Left renal cortex interstitium (tissue), 4 donors: ENCODE measurements at places on chromosomes 1 and 21.

GRCh38 chr1:117616356-117616755 is 10.5 kb downstream of the TENT5C start:
- DNase-seq: no peak

- no peak for DNase-seq
These were observed 19.9 kb upstream of the LDLRAP1 start for GRCh38 chr1:25523542-25523941.

- DNase-seq: no peak
These were observed 135.1 kb downstream of the ACTL8 start for GRCh38 chr1:17890056-17890814.

DNA sequence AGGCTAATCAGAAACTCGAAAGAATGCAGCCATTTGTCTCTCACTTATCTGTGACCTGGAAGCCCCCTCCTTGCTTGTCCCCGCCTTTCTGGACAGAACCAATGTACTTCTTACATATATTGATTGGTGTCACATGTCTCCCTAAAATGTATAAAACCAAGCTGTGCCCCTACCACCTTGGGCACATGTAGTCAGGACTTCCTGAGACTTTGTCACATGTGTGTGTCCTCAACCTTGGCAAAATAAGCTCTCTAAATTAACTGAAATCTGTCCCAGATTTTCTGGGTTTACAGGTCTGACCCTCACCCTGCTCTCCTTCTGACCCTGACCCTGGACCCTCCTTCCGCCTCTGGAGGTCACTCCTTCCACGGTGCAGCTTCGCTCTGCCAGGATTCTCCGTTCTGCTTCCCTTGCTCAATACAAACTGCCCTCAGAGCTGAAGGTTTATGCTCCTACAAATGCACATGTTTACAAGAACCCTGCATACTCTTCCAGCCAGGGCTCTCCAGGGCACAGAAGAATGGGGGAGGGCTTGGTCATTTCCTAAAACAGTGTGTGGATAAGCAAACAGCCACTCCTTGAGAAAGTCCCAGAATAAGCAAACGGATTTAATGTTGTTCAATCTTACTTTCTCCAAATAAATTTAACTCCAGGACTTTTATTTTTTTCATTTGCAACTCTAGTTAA is 160.5 kb downstream of the ACTL8 start:
- no peak for DNase-seq

DNA sequence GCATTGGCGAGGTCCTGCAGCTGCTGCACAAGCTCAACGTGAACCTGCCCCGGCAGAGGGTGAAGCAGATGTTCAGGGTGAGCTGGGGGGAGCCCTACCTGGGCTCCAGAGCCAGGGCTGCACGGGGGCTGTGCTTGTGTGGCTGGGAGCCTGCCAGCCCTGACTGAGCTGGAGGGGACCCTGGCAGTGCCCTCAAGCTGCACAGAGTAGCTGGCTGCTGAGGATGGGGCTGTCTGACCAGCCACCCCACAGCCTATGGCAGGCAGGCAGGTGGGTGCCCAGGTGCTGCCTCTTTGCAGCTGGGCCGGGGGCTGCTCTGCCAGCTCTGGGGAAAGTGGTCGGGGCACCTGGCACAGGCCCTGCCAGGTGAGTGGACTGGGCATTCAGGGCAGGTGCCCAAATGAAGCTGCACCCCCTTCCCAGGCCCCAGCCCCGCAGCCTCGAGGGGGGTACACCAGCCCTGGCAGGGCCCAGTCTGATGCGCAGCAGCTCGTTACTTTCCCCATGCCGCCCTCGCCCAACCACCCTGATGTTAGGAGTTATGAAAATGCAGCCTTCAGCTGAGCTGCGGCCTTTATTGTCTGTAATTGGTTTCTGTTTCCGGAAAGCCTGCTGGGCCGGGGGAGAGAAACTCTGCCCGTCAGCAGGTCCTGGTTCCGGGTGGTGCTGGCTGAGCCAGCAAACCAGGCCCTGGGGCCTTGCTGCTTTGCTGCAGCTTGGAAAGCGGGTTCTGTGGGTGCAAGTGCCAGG is 4.3 kb downstream of the PLCH2 start:
- DNase-seq: no peak

GRCh38 chr1:22953057-22953739 is 19.5 kb downstream of the LACTBL1 start:
- no peak for DNase-seq

DNA sequence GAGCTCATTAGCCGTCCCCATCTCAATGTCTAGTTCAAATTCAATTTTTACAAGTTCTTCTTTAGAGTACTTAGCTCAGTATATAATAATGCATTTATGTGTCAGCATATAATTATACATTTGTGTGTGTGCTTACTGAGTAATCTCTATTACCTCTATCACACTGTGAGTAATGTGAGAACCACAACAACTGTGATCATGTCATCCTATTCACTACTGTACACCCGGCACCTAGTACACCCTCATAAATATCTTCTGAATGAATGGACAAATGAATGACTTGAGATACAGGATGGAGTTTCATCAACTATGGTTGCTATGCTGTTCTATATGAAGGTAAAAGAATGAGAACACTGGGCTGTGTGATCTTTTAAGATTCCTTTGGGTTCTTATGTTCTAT is 124.0 kb downstream of the GPATCH2 start:
- no peak for DNase-seq

GRCh38 chr1:36494971-36495370 is 12.3 kb upstream of the CSF3R start:
- DNase-seq: no peak

GRCh38 chr1:185464777-185465176 is 147.7 kb upstream of the IVNS1ABP start:
- DNase-seq: no peak

DNA sequence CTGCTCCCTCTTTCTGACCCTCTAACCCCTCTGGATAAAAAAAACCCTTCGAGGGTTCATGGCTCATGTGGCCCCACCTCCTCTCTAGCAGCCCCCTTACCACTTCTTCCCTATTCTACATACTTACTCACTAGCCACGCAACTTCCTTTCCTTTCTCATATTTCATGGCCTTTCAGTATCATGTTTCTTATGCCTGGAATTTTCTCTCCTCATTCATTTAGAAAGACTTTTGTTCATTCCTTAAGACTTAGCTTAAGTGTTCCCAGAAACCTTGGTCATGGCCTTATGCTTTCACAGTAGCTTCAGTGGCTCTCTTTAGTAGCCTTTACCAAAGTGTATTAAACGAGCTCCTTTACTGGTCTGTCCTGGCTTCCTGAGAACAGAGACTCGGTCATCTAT is 6.1 kb downstream of the ACP6 start:
- no peak for DNase-seq

- DNase-seq: peak; percentile 64
These were observed 55.9 kb upstream of the PTGFRN start for GRCh38 chr1:116853680-116854402.

- no peak for DNase-seq
These were observed 13.8 kb downstream of the LMNA start for GRCh38 chr1:156128308-156128653.

- DNase-seq: peak; percentile 69
These were observed 42.7 kb downstream of the HSD3B1 start for GRCh38 chr1:119549719-119550132.

DNA sequence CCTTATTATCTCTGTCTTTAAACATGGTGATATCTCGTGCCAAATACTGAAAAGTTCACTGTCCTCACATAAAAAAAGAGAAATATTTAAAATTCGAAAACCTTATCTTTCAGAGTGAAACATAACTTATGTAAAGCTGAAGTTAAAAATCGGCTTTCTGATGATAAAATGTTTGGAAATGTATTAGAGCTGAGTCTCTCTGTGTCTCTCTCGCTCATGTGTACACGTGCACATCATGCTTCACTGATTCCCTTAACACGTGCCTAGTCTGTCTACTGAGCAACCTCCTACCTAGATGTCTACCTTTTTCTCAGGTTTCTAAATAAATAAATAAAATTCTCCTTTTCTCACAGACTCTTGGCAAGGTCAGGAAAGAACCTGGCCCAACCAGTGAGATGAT is 17.1 kb downstream of the HHIPL2 start:
- no peak for DNase-seq

DNA sequence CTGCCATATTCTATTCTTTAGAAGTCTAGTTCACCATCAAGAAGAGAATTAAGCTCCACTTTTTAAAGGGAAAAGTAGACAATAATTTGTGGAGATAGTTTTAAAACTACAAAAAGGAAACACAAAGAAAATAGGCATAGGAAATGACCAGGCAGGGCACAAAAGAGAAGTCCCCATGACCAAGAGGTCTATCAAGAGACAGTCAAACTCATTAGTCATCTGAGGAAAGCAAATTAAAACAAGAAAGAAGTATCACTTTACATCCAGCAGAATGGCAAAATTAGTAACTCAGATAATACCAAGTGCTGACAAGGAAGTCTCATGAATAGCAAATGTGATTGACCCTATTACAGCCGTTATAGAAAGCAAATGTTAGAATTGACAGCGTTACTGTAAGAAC is 243.7 kb upstream of the SNX7 start:
- no peak for DNase-seq

GRCh38 chr21:43585924-43586413 is 73.3 kb downstream of the HSF2BP start:
- peak; percentile 80 for DNase-seq

DNA sequence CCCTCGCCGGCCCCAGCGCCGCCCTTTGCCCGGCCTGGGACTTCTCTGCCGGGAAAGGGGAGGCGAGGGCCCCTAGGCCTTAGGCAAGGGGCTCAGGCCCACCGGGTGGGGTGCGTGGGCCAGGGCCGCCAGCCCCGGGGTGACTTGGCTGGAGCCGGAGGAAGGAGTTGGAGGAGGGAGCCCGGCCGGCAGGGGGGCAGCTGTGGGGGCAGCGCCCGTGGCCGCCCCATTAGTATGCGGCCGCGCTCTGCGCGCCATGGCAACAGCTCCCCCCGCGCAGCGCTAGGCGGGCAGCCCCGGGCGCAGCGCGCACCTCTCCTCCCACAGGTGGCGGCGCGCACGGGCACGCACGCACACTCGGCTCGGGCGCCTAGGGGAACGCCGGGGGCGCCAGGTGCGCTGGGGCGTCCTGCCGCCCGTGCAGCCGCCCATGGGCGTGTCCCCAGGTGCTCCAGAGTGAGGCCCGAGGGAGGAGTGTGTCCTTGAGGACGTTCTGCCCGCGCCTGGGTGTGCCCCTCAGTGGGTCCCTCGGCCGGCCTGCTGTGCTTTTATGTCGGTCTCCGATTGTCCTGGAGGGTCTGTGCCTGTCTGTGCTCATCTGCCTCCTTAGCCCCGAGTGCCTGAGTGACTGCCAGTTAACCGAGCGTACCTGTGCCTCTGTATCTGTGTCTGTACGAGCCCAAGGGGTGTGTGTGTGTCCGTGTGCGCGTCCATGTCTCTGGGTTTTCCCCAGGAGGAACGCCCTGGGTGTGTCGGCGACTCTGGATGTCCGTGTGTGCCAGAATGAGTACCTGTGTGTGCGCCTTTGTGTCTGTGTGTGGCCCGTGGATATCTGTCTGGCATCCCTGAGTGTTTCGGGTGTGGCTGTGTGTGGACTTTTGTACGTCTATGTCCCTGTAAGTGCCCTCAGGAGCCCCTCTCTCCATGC is 38.2 kb upstream of the WASF2 start:
- no peak for DNase-seq

GRCh38 chr21:41009398-41010100 is 158.4 kb upstream of the BACE2 start:
- no peak for DNase-seq

DNA sequence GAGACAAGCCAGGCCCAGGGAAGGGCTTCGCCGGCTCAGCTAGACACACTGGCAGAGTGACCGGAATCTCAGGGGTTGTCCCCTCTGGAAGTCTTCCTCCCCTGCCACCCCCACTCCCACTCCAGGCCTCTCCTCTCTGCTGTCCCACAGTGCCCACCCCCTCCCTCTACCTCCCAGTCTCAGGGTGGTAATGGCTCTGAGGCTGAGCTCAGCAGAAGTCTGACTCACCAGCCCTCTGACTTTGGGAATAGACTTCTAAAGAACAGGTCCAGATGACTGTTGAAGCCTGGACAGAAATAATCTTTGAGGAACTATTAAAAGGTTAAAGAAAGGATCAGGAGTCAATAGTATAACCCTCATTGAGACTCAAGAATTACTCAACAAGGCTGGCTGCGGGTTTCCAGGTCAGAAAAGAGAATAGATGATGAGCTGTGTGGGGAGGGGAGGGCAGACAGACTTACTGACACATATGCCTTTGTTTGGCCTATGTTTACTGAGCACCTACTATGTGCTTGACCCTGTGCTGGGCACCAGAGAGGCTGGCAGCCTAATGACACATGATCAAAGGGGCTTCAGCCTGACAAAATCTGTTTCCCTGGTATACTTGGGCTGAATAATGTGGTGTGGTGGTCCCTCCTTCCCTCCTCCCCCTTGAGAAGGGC is 8.2 kb downstream of the HCRTR1 start:
- no peak for DNase-seq

GRCh38 chr1:223175032-223175431 is 32.0 kb upstream of the TLR5 start:
- no peak for DNase-seq

GRCh38 chr1:101974599-101975274 is 22.0 kb downstream of the OLFM3 start:
- no peak for DNase-seq

DNA sequence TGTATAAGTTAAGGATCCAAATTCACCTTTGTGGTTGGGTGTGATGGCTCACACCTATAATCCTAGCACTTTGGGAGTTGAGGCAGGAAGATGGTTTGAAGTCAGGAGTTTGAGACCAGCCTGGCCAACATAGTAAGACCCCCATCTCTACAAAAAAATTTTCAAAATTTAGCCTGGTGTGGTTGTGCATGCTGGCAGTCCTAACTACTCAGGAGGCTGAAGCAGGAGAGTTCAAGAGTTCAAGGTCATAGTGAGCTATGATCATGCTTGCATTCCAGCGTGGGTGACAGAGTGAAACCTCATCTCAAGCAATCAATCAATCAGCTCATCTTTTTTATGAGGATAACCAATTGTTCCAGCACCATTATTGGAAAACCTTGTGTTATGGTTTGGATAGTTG is 16.5 kb upstream of the SLC1A7 start:
- no peak for DNase-seq

- DNase-seq: no peak
These were observed 377.8 kb downstream of the USH2A start for GRCh38 chr1:216045400-216045799.

GRCh38 chr1:79648126-79648525 is 641.6 kb upstream of the ADGRL4 start:
- no peak for DNase-seq

- DNase-seq: no peak
These were observed 52.5 kb downstream of the LACTBL1 start for GRCh38 chr1:22920026-22920733.

DNA sequence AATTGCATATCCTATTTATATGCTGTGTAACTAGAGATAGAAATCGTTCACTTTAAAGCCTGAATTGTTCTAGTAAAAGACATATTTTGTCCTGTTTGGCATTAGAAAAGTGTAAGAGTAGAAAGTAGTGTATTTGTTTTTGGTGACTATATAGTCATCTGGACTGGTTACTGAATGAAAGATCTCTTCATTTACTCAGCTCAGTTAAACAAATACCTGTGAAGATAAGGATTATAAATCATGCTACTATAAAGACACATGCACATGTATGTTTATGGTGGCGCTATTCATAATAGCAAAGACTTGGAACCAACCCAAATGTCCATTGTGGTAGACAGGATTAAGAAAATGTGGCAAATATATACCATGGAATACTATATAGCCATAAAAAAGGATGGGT is 125.1 kb downstream of the PLA2G4A start:
- DNase-seq: no peak

GRCh38 chr1:150615346-150616201 is 13.8 kb downstream of the ENSA start:
- no peak for DNase-seq

- DNase-seq: no peak
These were observed 9.5 kb downstream of the CFH start for GRCh38 chr1:196661345-196661744.
